ENCODE measurements at places on chromosomes 16 and 17.

- DNase-seq: no peak
These were observed 1.0 kb downstream of the RHBDL3 start for GRCh38 chr17:32266389-32267301.

DNA sequence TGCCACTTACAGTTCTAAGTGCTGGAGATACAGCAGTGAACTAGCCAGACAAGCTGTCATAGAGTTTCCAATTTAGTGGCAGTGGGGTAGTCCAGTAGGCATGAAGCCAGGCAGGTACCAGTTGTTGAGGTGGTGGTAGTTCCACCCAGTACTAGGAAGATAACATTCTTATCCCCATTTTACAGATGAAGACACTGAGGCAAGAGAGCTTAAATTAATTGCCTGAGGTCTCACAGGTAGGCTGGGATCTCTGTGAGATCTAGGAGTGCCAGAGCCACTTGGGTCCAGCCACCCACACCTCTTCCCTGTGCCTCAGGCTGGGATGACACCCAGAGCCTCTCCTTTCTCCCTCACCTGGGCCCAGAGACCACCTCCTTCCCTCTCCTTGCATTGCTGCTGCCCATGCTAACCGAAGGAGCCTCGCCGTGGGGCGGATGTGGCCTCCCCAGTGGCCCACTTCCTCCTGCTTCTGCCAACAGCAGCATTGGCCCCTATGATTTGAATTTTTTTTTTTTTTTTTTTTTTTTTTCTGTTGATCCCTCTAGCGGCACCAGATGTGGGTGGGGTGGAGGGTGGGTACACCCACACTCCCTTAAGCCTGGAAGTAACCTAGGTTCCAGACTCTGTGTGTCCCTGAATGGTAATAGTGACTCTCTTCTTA, 114.0 kb downstream of the PRKCB start:
- DNase-seq: no peak

DNA sequence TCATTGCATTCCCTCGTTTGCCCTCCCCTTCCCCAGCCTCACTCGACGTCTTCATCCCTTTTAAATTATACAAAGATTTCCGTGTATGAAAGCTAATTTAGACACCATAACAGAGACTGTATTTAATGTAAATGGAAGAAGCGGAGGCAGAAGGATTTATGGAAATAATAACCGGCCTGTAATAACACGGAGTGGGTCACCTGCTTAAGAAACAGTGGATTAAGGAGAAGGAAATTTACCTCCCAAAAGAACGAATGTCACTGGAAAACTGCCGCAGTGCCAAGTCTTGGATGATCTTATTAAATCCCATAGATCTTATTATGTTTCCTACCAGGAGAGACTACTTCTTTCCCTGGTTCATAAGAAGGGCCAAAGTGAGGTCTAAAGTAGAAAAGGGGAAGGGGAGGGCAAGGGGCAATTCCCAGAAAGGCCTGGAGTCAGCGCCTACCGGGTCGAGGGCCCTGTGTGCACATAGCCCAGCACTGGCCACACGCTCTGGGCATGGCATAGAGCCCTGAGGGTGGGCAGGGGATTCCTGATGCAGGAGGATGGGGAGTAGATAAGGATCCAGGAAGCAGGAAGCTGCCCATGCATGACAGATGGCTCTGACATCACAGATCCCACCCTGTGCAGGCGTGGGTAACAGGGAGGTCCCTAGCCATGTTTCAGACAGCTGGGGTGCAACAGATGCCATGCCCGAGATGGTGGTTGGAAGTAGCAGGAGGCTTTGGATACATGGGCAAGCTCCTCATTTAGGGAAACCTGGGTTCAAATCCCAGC, 56.2 kb upstream of the RPL38 start:
- no peak for DNase-seq

- DNase-seq: no peak
These were observed 908 bp downstream of the TMEM98 start for GRCh38 chr17:32928586-32929535.

GRCh38 chr17:40896916-40897455, 11.9 kb upstream of the KRT20 start:
- DNase-seq: no peak

DNA sequence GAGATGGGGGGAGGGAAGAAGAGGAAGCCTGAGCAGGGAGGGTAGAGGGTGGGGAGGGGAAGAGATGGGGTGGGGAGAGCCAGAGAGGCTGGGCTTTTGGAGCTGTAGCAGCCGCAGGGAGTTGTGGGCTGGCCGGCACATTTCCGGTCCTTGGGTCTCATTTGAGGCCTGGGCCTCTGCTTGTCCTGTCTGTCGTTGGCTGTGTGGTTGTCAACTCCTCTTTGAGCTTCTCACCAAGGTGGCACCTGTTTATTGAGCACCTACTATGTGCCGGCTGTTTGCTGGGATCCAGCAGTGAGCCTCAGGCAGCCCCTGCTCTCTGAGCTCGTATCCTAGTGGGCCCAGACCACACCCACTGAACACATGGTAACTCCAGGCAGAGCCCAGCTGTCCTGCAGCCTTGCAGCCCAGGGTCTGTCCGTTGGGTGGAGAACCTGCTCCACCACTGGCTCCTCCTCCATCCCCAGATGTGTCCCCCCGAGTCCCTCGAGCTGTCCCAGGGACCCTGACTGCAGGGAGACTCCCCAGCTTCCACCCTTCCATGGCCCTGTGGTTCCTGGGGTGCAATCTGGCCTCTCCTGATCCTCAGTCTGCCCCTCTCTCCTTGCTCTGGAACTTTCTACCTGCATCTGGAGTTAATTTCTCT, 164.9 kb downstream of the IRF8 start:
- DNase-seq: no peak

- DNase-seq: no peak
These were observed 288.7 kb downstream of the SOX9 start for GRCh38 chr17:72409405-72410002.

GRCh38 chr16:1494129-1494640, 1.0 kb downstream of the TELO2 start:
- DNase-seq: no peak

GRCh38 chr17:36149296-36149820, 27.1 kb downstream of the TBC1D3B start:
- peak; percentile 24 for DNase-seq

GRCh38 chr16:83390759-83391158, 417.0 kb upstream of the HSBP1 start:
- no peak for DNase-seq

DNA sequence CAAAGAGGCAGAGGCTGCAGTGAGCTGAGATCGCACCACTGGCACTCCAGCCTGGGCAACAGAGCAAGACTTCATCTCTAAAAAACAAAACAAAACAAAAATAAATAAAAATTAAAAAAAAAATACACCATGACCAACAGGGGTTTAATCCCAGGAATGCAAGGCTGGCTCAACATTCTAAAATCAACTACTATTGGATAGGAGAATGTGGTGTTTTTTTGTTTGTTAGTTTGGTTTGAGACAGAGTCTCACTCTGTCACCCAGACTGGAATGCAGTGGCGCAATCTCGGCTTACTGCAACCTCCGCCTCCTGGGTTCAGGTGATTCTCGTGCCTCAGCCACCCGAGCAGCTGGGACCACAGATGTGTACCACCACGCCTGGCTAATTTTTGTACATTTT, 19.9 kb downstream of the GFOD2 start:
- no peak for DNase-seq

DNA sequence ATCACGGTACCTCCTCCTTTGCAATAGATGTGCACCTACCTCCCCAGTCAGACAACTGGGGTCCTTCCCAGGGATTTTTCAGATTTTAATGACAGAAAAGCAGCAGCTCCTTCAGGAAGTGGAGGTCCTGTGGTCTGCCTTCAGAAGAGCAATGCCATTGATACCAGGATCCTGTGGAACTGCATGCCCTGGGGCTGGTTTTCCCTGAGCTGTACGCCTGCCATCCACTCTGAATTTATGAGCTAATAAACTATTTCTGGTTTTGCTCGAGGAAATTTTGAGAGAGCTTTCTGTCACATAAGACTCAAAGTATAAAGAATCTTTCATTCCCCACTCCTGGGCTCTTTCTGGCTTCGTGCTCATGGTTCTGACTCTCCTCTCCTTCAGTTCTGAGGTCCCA, 10.0 kb upstream of the CCL23 start:
- no peak for DNase-seq

DNA sequence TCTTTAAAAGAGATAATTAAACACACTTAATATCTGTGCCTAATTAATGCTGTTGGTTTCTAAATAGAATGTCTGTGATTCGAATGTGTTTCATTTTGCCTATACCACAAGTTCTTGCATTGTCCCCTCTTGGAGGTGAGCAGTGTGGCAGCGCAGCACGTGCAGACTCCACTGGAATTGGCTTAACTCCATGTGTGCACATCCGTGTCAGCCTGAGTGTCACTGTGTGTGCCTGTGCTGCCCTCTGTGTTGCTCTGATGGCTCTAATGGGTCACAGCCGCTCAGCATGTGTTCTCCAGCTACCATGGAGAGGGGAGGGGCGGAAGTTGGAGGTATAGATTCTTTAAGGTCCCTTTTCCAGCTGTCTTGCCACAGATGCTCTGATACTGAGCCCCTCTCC, 226.6 kb downstream of the SPECC1 start:
- no peak for DNase-seq

GRCh38 chr17:73404246-73404645, 92.4 kb upstream of the CDC42EP4 start:
- DNase-seq: no peak

GRCh38 chr17:1617620-1618174, 10.9 kb downstream of the SLC43A2 start:
- DNase-seq: no peak

- no peak for DNase-seq
These were observed 53.0 kb downstream of the N4BP1 start for GRCh38 chr16:48556913-48557351.

GRCh38 chr17:27591986-27592385, 39.0 kb upstream of the LGALS9 start:
- DNase-seq: no peak
